ENCODE measurements at places on chromosomes 1 and 21.

DNA sequence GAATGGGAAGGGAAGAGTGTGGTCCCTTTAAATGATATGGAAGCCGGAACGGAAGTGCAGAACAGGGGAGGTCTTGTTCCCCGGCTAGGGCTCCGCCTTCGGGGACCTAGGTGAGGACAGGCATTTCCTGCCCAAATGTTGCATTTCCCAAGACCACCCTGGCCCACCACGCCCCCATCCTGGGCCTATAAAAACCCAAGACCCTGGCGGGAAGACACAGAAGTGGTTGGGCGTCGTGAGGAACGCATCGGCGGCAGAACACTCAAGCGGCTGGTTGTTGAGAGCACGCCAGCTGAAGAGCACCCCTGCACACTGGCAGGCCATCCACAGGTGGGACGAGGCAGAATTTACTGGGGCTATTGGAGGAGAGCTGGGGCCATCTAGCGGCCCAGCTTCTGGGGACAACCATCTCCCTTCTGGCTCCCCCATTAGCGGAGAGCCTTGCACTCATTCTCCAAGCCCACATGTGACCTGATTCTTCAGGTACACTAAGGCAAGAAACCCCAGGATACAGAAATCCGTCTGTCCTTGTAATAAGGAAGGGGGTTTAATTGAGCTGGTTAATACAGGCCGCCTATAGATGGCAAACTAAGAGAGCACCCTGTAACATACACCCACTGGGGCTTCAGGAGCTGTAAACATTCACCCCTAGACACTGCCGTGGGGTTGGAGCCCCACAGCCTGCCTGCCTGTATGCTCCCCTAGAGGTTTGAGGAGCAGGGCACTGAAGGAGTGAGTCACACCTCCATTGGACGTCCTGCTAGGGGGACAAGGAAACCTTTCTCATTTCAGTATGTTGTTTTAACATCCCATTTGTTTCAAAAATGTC lies 1327.9 kb downstream of the BRINP3 start:
- DNase-seq, result no peak

DNA sequence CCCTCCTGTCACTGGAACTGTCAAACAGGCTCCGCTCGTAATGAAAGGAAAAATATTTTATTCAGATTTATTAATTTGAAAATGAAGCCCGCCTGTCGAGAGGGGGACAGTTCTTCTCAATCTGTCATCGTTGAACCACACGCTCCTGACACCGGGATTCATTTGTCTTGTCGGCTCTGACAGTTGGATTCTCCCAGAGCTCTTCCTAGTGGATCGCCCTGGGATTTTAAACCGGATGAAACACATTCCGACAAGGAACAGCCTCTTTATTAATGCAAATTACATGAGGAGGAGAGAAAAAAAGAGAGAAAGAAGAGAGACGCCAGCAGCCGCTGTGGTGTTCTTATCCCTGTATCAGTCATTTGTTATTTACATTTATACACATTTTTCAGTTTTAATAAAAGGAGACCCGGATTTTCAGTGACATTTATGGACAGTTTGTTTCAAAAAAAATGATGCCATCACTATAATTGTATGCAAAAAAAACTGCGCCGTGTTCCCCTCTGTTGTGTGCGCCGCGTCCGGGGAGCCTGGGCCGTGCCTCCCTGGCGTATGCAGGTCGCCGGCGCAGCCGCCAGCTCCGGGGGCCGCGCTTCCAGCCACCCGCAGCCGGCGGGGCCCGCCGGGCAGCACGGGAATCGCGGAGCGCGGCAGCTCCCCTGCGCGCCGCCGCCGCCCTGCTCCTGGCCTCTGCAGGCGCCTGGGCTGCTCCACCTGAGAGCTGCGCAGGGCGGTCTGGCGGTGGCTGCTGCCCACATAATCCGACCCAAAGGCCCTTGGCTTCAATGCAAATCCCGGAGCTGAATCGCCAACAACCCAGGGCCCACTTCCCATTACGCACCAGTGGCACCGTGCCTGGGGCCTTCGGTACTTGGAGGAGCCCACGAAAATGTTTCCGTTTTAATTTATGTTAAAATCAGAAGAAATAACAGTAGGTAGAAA lies 237.9 kb upstream of the PBX1 start:
- no peak for DNase-seq

GRCh38 chr1:172275478-172275877 lies 145.0 kb upstream of the C1orf105 start:
- DNase-seq, result no peak

- DNase-seq, result no peak
Measured at GRCh38 chr1:198517623-198518199, 22.8 kb downstream of the ATP6V1G3 start.

DNA sequence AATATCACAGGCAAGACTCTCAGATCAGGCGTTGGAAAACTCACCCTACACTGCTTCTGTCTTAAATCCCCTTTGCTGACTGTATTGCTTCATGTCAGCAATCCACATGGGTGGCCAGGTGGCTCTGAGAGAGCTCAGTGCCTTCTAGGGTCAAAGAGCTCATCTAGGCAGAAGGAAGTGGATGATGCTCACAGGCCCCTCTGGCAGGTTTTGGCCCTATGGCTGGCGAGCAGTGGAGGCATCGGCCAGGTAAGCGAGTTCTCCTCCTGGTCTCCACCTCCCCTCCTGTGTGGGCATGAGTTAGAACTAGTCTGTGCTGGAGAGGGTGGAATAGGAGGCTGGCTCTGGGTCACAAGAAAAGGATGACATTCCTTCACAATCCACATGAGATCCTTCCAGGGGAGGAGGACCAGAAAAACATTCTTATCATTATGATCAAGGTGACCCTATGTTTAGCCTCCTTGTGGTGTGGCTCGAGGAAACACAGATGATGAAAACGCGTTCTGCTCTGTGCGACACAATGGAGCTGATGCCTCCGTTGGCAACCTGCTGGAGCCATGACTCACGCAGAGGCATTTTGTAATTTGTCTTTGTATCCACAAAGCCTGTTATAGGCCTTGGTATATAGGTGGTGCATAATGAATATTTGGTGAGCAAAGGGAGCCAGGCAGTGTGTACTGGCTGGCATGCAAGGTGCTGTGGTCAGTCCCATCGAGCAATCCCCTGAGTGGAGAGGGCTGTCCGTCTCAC lies 264.6 kb upstream of the RAB4A start:
- no peak for DNase-seq

DNA sequence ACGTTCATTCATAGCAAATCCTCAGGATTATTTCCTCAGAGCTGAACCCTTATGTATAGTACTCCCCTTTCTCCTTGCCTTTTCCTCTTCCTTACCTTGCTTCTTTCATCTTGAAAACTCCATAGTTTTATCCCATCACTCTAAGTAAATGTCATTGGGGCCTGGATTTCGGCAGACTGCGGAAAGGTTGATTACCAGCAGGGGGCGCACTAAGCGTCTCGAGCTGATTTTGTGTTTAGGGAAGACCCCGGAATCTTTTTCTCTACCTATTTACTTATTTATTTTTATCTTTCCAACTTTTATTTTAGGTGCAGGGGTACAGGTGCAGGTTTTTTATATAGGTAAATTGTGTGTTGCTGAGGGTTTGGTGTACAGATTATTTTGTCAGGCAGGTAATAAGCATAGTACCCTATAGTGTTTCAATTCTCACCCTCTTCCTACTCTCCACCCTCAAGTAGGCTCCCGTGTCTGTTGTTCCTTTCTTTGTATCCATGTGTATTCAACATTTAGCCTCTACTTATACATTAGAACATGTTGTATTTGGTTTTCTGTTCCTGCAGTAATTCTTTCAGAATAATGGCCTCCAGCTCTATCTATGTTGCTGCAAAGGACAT lies 11.4 kb upstream of the MTARC1 start:
- peak; percentile 16 for DNase-seq

DNA sequence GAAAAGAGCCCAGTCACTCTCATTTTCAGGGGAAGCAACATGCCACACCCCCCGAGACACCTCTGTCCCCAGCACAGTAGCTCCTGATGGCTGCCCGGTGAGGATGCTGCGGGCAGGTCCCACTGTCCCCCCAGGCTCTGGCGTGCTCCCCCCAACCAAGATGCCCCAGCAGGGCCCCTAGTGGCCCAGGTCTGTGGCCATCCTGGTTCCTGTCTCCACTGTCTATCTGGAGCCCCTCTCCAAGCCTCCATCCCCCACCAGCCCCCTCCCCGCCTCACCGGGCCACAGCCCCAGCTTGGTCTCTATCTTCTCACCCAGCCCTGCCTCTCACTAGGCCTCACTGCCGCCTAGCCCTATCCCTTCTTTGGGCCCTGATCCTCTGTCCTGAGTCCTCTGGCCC lies 61.8 kb downstream of the UBIAD1 start:
- no peak for DNase-seq

DNA sequence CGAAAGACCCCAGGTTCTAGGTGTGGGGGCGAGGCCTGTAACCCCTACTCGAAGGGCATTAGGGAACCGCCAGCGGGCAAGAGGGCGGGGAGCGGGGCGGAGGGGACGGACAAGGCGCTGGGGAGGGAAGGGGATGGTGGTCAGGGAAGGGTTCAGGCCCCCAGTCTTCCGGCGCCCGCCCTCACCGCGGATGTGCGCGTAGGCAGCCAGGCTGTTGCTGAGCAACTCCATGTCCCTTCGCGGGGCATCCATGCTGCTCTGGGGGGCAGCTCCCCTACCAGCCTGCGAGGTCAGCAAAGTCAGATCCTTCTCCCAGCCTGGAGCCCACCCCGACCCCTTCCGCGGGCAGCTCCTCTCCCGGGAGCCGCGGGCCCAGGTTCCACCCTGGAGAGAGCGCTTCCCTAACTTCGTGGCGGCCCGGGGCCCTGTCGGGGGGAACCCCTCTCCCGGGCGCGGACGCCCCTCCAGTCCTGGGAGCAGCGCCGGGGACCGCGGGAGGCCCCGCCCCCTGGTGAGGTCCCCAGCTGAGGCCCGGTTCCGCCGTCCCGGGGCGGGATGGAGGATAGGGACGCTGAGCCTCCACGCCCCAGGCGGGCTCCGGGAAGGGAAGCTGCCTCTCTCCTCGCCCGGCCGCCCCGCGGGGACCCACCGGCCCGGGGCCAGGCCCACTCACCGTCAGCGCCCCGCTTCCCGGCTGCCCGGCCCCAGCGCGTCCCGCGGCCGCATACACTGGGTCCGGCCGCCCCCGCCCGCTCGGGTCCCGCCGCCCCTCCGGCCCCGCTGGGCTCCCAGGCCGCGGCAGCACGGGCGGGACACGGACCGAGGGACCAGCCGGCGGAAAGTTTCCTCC lies 434 bp downstream of the EVA1B start:
- peak; percentile 18 for DNase-seq

- no peak for DNase-seq
Measured at GRCh38 chr1:160438317-160438918, 38.1 kb downstream of the VANGL2 start.

DNA sequence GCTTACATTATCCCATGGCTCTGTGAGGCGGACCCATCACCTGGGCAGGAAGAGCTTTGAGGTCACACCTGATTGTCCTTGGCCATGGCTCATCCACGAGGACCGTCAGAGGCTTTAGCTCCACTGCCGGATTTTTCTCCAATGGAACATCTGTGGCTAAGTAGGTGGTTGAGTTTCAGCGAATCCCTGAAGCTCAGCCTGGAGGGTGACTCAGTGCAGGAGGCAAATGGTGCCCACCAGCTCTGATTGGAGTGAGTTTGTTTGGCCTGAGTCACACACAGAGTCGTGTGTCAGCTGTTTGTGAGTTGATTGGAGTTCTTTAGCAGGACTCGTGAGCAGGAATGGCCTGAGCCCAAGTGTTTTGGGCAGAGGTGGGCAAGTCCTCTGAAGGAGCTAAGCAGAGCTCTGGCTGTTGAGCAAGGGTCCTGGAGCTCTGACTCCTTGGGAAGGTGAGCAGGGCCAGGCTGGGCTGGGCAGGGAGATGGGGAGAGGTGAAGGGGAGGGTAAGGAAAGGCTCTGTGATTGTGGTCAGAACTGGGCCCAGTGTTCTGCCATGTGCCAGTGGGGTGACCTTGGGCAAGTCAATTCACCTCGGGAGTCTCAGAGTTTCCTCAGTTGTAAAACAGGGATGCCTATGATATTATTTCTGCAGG lies 2.0 kb downstream of the SLC6A17 start:
- no peak for DNase-seq

DNA sequence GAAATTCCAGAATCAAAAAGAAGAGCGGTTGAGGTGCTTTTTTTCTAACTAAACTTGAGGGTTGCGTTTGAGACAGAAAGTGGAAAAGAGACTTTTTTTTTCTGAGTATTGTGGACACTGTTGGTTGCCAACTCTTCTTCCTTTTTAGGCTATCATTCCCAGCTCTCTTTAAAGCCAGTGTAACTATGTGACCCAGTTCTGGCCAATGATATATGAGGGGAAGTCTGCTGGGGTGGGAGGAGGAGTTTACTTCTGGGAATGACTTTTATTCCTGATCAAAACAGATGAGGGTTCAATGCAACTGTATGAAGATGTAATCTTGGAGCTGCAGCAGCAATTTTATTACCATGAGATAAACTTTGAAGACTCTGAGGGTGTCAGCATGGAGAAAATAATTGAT lies 17.3 kb upstream of the NMNAT2 start:
- DNase-seq, result no peak

DNA sequence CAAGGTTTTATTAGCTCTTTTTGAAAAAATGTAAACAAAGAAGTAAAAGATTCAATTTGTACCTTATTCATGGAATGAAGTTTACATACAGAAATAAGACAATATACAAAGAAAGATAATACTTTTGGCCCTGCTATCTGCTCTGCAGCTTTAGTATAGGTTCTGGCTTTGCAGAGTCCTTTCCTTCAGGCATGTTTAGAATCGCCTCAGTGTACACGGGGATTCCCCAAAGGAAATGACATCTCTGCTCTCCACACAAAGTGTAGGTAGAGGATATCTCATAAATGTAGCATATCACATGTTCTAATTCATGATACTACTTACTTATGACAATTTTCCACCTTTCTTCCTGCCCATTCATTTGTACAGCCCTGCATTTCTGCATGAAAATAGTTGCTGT lies 222.6 kb upstream of the DPYD start:
- no peak for DNase-seq

GRCh38 chr1:189496768-189497167 lies 980.9 kb downstream of the BRINP3 start:
- DNase-seq, result no peak
